Globus pallidus (tissue), 1 donor: ENCODE measurements at places on chromosomes 1 and 21.

GRCh38 chr1:247204177-247204647 lies 32.4 kb upstream of the ZNF124 start:
- no peak for DNase-seq

- no peak for DNase-seq
Measured at GRCh38 chr1:168234846-168235547, 9.2 kb downstream of the SFT2D2 start.

DNA sequence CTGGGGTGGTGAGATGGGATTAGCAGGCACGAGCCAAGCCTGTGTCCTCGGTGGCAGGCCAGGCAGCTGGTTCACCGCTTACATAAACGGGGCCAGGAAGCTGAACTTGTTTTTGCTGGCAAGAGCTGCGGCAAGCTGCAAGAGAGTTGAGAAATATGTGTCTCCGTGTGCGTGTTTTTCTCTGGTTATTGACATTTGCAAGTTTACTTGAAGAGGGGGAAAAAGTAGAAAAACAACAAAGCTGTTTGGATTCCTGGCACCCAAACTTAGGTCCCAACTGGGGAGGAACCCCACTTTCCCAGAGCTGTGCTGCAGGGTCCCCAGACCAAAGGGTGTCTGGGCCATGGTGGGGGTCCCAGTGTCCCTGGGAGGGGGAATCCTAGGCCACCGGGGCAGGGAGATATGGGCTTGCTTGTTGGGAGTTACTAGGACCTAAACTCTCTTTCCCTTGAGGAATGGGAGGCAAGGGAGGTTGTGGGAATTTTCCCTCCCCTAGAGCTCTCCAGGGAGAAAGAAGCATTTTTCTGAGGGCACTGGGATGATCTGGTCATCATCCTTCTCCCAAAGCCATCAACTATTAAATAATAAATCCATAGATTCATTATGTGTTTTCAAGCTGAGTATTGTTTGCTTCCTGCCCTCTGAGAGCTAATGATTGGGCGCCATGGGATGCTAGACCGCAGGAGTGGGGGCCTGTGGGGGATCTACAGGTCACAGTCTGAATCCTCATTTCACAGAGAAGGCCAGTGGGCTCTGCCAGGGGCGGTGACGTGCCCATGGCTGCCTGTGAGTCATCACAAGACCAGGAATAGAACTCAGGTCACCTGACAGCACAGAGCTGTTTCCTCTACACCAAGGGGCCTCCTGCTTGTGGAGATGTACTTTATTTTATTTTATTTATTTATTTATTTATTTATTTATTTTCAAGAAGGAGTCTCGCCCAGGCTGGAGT lies 14.8 kb downstream of the IL6R start:
- DNase-seq = peak; percentile 81

- DNase-seq = no peak
Measured at GRCh38 chr1:241323514-241324195, 33.4 kb downstream of the RGS7 start.

DNA sequence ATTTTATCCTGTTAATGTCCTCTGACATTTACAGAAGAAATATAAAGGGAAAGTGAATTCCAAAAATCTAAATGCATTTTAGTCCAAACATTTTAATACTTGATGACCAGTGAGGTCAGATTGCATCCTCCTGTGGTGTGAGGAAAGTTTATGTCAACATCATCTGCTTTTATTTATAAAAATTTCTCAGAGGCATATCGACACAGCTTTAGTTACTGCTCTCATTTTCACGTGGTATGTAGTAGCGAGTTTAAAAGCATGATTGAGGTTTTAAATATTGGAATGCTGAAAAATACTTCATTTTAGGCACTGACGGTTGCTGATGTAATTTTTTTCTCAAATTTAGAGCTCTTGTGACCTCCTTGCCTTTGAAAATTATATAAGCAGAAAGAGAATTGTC lies 234.8 kb downstream of the HMCN1 start:
- DNase-seq = no peak

GRCh38 chr1:165117482-165117881 lies 239.0 kb downstream of the LMX1A start:
- DNase-seq = no peak

DNA sequence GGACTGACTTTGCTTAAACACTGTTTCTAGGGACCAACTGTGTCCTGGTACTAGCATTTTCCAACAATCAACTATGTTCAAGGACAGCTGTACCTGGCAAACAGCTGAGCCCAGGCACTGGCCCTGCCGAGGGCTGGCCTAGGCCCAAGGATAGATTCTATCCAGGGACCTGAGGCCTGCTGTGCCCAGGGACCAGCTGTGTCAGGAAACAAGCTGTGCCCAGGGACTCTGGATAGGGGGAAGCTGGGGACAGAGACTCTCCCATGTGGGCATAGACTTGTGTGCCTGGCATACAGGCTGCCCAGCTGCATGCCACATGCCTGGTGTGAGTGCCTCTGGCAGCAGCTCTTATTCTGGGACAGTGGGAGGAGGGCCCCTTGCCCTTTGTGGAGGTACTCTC lies 38.1 kb upstream of the POU3F1 start:
- DNase-seq = peak; percentile 15

GRCh38 chr1:46549697-46550681 lies 1.5 kb downstream of the KNCN start:
- no peak for DNase-seq

GRCh38 chr21:26881504-26882228 lies 36.5 kb upstream of the ADAMTS1 start:
- no peak for DNase-seq

GRCh38 chr1:185468626-185469025 lies 151.6 kb upstream of the IVNS1ABP start:
- no peak for DNase-seq

DNA sequence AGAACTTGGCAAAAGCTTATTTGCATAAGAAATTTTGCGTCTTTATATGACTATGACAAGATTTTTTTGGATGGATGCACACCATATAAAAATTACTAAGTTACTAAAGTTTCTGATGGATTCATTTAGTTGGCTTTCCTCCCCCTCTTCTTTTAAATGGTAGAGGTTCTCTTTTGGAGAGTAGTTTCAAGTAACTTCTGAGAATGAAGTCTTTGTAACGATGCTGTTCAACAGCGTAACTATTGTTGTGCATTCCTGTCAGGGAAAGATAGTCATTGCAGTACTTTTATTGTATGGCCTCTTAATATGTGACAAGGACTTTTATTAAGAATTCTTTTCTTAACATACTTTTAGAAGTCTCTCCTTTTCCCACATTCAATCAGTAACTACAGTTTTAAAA lies 16.0 kb downstream of the NFIA start:
- peak; percentile 59 for DNase-seq

- no peak for DNase-seq
Measured at GRCh38 chr1:221865808-221866207, 123.9 kb upstream of the DUSP10 start.

DNA sequence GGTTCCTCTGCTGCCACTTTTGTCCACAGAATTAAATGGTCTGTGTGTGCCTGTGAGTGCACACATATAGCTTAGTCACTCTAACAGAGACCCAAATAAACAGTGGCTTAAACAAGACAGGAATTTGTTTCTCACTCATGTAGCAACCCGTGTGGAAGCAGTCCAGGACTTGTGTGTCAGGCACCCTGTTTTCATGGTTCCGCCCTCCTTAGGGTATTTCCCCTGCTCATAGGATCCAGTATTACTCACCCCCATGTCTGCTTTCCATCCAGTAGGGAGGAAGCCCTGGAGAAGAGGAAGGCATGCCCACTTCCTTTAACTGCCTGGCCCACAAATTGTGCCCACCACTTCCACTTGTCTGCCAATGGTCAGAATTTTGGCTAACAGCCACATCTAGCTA lies 41.3 kb upstream of the TACSTD2 start:
- no peak for DNase-seq

DNA sequence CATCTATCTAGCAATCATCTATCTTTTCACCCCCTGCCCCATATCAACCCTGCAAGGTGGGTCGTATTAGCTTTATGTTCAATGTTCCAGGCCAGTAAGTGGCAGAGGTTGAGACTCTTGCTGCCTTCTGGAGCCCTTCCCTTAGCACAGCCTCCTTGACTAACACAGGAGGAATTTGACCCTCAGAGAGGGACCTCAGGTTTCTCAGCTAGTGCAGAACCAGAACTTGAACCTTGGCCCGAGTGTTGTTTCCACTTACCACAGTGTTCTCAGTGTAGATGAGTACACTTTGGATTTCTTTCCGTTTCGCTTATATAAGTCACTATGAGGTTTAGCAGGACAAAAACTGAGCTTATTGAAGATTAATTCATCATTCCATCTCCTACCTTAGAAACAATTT lies 11.1 kb upstream of the ATF3 start:
- no peak for DNase-seq

DNA sequence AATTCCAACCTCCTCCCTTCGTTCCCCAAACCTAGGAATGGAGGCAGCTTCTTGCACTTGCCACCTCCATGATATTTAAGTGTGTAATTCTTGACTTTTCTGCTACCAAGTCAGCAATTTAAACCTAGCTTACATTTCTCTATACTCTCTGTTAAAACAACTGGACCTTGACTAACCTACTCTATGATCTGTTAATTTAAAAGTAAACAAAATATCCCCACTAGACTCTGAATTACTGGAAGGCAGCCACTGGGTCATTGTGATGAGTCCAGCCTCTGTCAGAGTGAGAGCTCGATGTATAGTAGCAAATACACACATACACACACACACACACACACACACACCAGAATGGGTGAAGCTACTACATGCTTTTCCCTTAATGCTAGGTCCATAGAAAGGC lies 40.0 kb upstream of the DHCR24 start:
- DNase-seq = no peak

GRCh38 chr1:228393268-228393701 lies 13.3 kb downstream of the TRIM11 start:
- no peak for DNase-seq

DNA sequence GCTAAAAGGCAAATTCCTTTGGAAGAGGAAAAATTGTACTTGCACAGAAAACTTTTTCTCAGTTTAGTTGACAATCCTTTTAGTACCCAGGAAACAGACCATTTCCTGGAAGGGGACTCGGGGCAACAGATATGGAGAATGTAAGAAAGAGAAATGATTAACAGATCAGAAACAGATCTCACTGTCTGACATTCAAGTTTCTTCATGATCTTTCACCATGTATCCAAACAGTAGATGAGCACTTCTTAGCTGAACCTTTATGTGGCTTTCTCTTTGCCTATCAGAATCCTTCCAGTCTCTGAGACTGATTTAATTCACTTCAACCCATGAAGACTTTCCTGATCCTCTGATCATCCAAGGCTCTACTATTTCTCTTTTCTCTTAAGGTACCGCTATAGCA lies 2.7 kb downstream of the TTLL7 start:
- peak; percentile 28 for DNase-seq

DNA sequence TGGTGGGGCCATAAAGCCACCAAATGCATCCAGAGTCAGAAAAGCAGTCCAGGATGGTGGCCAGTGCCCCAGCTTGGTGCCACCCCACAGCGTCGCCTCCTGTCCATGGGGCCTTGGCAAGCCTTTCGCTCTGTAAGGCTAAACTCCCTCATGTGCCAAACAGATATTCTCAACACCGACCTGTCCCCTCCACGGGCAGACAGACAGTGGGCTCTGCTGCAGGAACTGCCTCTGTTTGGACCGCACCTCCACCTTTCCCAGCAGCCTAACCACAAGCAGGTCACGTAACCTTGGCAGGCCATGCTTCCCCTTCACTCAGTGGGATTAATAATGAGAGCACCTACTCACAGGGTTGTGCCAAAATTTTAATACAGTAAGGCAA lies 11.7 kb downstream of the RUNX1 start:
- no peak for DNase-seq

DNA sequence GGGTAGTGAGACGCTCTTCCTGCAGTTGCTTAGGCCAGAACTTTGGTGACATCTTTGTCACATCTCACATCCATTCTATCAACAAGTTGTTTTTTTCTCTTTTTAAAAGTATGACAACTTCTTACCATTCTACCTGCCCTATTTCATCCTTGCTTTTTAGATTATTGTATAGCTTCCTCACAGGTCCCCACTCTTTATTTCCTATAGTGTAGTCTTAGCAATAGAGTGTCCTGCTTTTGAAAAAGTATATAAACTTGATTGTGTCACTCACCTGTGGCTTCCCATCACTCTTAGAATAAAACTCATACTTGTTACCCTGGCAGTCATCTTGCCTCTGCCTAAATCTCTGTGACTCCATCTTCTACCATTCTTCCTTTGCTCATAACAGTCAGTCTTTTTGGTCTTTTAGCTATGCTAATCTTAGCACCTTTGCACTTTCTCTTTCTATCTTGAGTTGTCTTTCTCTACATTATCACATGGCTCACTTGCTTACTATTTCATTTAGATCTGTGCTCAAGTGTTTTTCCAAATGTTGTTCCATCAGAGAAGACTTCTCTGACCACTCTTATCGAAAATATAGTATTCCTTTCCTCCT lies 9.5 kb downstream of the CDC73 start:
- DNase-seq = no peak

GRCh38 chr1:68117416-68117815 lies 67.0 kb upstream of the DIRAS3 start:
- DNase-seq = no peak

DNA sequence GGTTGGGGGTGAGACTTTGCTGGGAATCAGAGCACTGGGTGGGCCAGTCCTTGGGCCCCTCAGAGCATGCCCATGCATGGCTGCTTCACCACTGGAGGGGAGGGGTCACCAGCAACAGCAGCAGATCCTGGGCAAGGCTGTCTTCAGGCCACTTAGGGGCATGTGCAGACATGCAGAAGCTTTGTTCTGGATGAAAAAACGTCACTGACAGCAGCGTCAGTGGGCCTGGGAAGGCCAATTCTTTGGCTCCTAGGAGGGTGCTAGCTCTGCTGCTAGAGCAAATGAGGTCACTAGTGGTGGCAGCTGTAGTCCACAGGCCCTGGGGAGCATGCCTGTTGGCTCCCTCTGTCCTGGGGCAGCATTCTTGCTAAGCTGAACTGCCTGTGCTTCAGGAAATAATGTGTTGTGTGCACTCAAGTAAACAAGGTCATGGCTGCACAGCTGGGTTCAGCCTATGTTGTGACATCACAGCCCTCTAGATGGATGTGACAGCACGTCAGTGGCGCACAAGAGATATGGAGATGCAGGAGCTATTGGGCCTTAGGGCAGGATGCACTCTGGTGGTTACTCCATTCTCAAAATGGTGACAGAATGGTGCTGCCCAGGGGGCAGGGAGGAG lies 27.0 kb downstream of the ZC3H11B start:
- no peak for DNase-seq

DNA sequence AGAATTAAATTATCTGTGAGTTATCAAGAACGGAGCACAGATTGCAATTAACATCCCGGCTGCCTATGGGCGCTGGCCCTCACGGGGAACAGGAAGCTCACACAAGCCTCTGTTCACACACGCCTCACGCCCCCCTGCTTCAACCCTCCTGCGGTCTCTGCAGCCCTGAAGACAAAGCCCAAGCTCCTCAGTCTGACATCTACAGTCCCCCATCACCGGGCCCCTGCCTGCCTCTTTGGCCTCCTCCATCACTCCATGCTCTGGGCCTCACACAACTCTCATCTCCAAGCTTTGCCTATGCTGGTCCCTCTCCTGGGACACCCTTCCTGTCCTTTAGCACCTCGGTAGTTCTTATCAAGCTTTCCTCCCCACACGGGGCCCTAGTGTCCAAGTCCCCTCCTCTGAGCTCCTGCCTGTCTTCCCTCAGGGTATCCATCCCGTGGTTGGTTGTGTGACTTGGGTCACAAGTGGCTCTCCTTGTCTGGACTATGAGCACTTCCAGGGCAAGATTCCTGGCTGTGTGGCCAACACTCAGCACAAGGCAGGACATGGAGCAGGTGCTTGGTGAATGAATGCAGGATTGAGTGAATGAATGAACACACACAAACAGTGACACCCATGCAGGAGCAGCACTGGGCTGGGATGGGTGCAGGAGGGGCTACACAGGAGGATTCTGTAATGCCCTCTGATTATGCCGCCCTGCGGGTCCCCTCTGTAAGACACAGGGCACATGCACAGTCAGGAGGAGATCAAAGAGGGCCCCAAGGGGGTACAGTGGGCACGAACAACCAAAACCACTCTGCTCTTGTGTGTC lies 116.1 kb downstream of the DMRTB1 start:
- DNase-seq = no peak
